Upper lobe of right lung (tissue), 1 donor: ENCODE measurements at places on chromosomes 16 and 17. TPM values are rescaled to one million over a fixed set of nuclear protein-coding genes. Genes with fewer than 3 reads are reported as not detected.

The GRAP gene
- total RNA-seq: 10.6 TPM

The KRT27 gene
- 0.55 TPM for total RNA-seq

The KRT28 gene
- total RNA-seq: not detected

The RHBDL3 gene
- 0.41 TPM for total RNA-seq

The GAS2L2 gene
- not detected for total RNA-seq

The PIK3R6 gene
- 2.7 TPM for total RNA-seq

The TAT gene
- not detected for total RNA-seq

The ZP2 gene
- 0.67 TPM for total RNA-seq

The CCL1 gene
- not detected for total RNA-seq

The PTX4 gene
- total RNA-seq: not detected

The TNFSF12 gene
- total RNA-seq: 75.7 TPM

DNA sequence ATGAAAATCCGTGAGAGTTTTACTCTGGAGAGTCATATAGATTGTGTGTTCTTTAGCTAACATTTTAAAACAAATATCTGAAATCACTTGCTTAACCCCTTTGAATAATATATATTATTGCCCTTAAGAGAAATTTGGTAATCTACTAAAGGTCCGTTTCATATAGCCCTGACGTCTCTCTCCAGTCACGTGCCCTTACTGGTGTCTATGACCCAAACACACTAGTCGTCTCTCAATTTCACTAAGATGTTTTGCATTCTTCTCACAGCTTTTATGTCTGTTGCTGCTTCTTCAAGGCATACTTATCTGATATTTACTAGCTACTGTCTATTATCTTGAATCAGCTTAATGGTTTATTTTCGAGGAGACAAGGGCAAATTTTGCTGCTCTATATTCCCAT lies 409.9 kb downstream of the KCNJ18 start:
- no peaks in the 10 kb centered on the region for H3K27me3 ChIP-seq
- H3K4me3 ChIP-seq: no peak overlapping the region
- no peaks in the 10 kb centered on the region for H3K4me1 ChIP-seq
- H3K36me3 ChIP-seq: no peaks in the 10 kb centered on the region
- no peak for DNase-seq
- no peak overlapping the region for H3K27ac ChIP-seq

- no peaks in the 10 kb centered on the region for H3K27me3 ChIP-seq
- no peaks in the 10 kb centered on the region for H3K36me3 ChIP-seq
- no peak overlapping the region for H3K27ac ChIP-seq
- H3K4me3 ChIP-seq: no peak overlapping the region
Observed at GRCh38 chr17:66337866-66338485, 35.6 kb downstream of the PRKCA start.

GRCh38 chr17:3482852-3483251 lies 7.1 kb downstream of the ASPA start:
- H3K4me3 ChIP-seq: no peak overlapping the region
- H3K4me1 ChIP-seq: no peaks in the 10 kb centered on the region
- H3K27ac ChIP-seq: no peak overlapping the region
- no peaks in the 10 kb centered on the region for H3K27me3 ChIP-seq

GRCh38 chr16:10743227-10743609 lies 424 bp upstream of the NUBP1 start:
- H3K4me3 ChIP-seq: peak overlapping the region; percentile 60
- no peak for DNase-seq
- H3K27me3 ChIP-seq: no peaks in the 10 kb centered on the region
- peaks cover 12% of the 10 kb centered on the region for H3K36me3 ChIP-seq
- peak overlapping the region; percentile 97 for H3K27ac ChIP-seq

- H3K4me3 ChIP-seq: no peak overlapping the region
- DNase-seq: no peak
- H3K36me3 ChIP-seq: no peaks in the 10 kb centered on the region
- no peak overlapping the region for H3K27ac ChIP-seq
- H3K4me1 ChIP-seq: no peaks in the 10 kb centered on the region
Observed at GRCh38 chr16:27921134-27921533, 142.4 kb downstream of the GSG1L start.

GRCh38 chr16:455453-455852 lies 30.0 kb downstream of the RAB11FIP3 start:
- H3K4me1 ChIP-seq: peaks cover 18% of the 10 kb centered on the region
- no peaks in the 10 kb centered on the region for H3K27me3 ChIP-seq
- no peak overlapping the region for H3K4me3 ChIP-seq
- no peak overlapping the region for H3K27ac ChIP-seq
- no peaks in the 10 kb centered on the region for H3K36me3 ChIP-seq

DNA sequence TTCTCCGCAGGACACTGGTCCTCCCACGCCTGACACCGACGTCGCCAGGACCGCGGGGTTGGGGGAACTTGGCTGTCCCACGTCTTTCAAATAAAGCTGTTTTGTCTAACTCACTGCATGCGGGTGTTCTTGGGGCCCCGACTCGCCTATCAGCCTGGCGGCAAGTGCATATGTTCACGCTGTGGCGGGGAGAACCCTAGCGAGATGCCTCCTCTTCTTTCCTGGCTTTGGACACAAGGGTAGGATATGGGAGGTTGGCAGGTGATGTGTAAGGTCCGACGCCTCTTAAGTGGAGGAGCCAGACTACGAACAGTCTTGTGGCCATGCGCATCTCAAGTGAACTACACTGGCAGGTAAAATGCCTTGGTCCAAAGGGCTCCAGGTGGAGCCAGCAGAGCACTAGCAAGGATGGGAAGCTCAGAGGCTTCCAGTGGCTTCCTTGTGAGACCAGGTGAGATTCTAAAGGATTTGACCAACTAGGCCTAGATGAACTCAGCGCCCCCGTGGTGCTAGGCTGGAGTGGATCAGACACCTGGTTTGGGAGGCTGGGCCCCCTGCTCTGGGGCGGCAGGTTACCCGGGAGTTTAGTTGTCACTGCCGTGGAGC lies 873 bp upstream of the RPS2 start:
- H3K36me3 ChIP-seq: peaks cover 26% of the 10 kb centered on the region
- no peaks in the 10 kb centered on the region for H3K27me3 ChIP-seq
- H3K4me1 ChIP-seq: peaks cover 21% of the 10 kb centered on the region
- H3K27ac ChIP-seq: peak overlapping the region; percentile 98
- peak overlapping the region; percentile 75 for H3K4me3 ChIP-seq

GRCh38 chr17:3795390-3796102 lies 5.4 kb downstream of the ITGAE start:
- DNase-seq: no peak
- no peaks in the 10 kb centered on the region for H3K36me3 ChIP-seq
- no peak overlapping the region for H3K4me3 ChIP-seq
- H3K27me3 ChIP-seq: no peaks in the 10 kb centered on the region

GRCh38 chr16:84881702-84882521 lies 62.1 kb downstream of the CRISPLD2 start:
- H3K27ac ChIP-seq: no peak overlapping the region
- H3K4me1 ChIP-seq: no peaks in the 10 kb centered on the region
- no peak for DNase-seq
- no peaks in the 10 kb centered on the region for H3K27me3 ChIP-seq

DNA sequence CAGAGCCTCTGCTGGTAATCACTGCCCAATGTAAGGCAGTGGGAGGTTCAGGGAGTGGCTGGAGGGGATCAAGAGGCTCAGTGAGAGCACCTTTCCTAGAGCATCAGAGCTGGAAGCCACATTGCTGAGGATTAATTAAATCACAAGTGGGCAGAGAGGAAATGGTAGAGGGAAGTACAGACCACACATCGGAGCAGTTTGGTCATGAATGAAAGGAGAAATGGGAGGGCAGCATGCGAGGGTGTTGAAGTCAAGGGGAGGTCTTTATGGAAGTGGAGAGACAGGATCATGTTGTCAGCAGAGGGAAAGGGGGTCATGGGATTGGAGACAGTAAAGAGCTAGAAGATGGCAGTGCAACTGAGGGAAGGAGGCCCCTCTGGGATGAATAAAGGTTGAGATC lies 2.3 kb downstream of the CCL17 start:
- no peak for DNase-seq
- H3K4me1 ChIP-seq: peaks cover 19% of the 10 kb centered on the region
- no peaks in the 10 kb centered on the region for H3K36me3 ChIP-seq
- no peak overlapping the region for H3K4me3 ChIP-seq

DNA sequence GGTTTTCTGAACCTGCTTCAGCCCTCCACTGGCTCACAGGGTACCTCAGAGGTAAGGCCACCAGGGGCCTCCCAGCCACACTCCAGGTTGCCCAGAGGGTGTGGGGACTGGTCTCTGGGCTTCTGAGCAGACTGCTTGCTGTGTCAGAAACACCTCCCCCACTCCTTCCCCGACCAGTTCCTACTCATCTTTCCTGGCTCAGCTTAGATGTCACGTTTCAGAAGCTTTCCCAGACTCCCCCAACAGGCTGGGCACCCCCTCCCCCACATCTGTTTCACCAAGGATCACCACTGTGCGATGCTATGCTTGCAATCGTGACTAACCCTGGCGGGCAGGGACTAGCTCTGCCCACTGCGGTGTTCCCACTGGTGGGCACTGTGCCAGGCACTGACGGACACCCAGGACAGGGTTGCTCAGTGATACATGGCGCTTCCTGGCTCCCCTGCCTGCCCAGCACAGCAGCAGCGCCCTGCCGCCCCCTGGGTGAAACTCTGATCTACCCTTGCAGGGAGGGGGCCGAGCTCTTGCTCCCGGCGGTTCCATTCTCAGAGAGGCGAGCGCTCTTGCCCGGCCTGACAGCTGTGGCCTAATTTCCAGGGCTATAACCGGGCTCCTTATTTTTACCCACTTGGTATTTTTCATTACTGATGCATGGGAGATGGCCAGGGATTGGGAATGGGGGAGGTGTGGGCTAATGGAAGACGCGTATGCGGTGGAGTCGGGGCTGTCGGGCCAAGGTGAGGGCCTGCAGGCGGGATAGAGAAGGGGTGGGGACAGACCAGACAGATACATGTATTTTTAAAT lies 29.4 kb upstream of the MTSS2 start:
- H3K4me3 ChIP-seq: no peak overlapping the region
- H3K27me3 ChIP-seq: no peaks in the 10 kb centered on the region
- no peaks in the 10 kb centered on the region for H3K36me3 ChIP-seq
- H3K4me1 ChIP-seq: peaks cover 24% of the 10 kb centered on the region

- no peak for DNase-seq
- H3K27me3 ChIP-seq: no peaks in the 10 kb centered on the region
- H3K36me3 ChIP-seq: peaks cover 6% of the 10 kb centered on the region
- peak overlapping the region; percentile 87 for H3K27ac ChIP-seq
- H3K4me1 ChIP-seq: no peaks in the 10 kb centered on the region
- H3K4me3 ChIP-seq: peak overlapping the region; percentile 78
Observed at GRCh38 chr17:29760279-29761039, 137.7 kb upstream of the CORO6 start.

GRCh38 chr17:5467416-5467815 lies 1.4 kb downstream of the DHX33 start:
- no peak overlapping the region for H3K27ac ChIP-seq
- H3K27me3 ChIP-seq: no peaks in the 10 kb centered on the region
- H3K4me3 ChIP-seq: peak overlapping the region; percentile 99
- no peak for DNase-seq

GRCh38 chr17:12600349-12600748 lies 65.3 kb upstream of the MYOCD start:
- no peaks in the 10 kb centered on the region for H3K27me3 ChIP-seq
- no peaks in the 10 kb centered on the region for H3K36me3 ChIP-seq
- H3K4me3 ChIP-seq: no peak overlapping the region
- no peaks in the 10 kb centered on the region for H3K4me1 ChIP-seq

- DNase-seq: no peak
- H3K27me3 ChIP-seq: no peaks in the 10 kb centered on the region
- H3K36me3 ChIP-seq: peaks cover 19% of the 10 kb centered on the region
- peak overlapping the region; percentile 30 for H3K27ac ChIP-seq
- peaks cover 40% of the 10 kb centered on the region for H3K4me1 ChIP-seq
Observed at GRCh38 chr16:68272507-68273209, 8.3 kb downstream of the SLC7A6 start.

GRCh38 chr16:67750466-67750865 lies 31.4 kb upstream of the GFOD2 start:
- H3K27me3 ChIP-seq: no peaks in the 10 kb centered on the region
- no peak for DNase-seq
- no peaks in the 10 kb centered on the region for H3K4me1 ChIP-seq
- H3K4me3 ChIP-seq: no peak overlapping the region
- H3K27ac ChIP-seq: no peak overlapping the region

GRCh38 chr16:27841911-27842310 lies 221.6 kb downstream of the GSG1L start:
- no peaks in the 10 kb centered on the region for H3K36me3 ChIP-seq
- no peak overlapping the region for H3K4me3 ChIP-seq
- H3K4me1 ChIP-seq: no peaks in the 10 kb centered on the region
- DNase-seq: peak; percentile 27
- no peaks in the 10 kb centered on the region for H3K27me3 ChIP-seq

- no peaks in the 10 kb centered on the region for H3K27me3 ChIP-seq
- no peaks in the 10 kb centered on the region for H3K36me3 ChIP-seq
- H3K27ac ChIP-seq: no peak overlapping the region
- no peak for DNase-seq
- H3K4me1 ChIP-seq: no peaks in the 10 kb centered on the region
Observed at GRCh38 chr16:80480664-80481063, 60.1 kb upstream of the DYNLRB2 start.

GRCh38 chr16:25264597-25264996 lies 7.0 kb upstream of the ZKSCAN2 start:
- H3K4me1 ChIP-seq: no peaks in the 10 kb centered on the region
- no peak overlapping the region for H3K27ac ChIP-seq
- no peaks in the 10 kb centered on the region for H3K36me3 ChIP-seq
- DNase-seq: no peak

DNA sequence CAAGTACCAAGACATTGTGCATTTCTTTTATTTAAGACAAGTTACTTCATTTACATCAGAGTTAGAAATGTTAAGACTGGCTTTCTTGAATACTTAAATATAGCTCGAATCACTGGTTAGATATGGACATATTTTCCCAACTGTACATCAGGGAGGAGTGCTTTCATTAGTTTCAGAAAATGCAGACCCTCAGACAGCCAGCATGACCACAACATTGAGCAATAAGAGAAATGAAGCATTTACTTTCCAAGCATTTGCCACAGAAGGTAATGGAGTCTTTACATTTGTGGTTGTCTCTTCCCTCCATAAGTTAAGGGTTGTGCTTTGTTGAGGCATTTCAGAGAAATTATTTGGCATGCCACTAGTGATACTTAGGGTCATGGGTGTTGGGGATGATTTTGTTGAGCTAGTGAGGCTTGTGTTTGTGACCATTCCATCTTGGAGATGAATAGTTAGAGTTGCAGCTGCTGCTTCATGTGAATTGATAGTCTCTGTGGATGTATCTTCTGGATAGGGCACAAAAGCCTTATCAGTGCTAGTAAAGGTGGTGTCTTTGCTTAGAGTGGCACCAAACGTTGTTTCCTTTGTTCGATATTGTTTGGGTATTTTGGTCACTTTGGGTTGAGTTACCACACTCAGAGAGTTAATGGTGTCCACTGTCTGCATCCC lies 2.1 kb downstream of the OMG start:
- no peaks in the 10 kb centered on the region for H3K27me3 ChIP-seq
- no peaks in the 10 kb centered on the region for H3K36me3 ChIP-seq
- no peak overlapping the region for H3K27ac ChIP-seq
- H3K4me3 ChIP-seq: no peak overlapping the region

- H3K4me3 ChIP-seq: no peak overlapping the region
- no peak overlapping the region for H3K27ac ChIP-seq
- H3K36me3 ChIP-seq: peaks cover 14% of the 10 kb centered on the region
Observed at GRCh38 chr16:10896165-10896564, 19.2 kb downstream of the CIITA start.
